ENCODE measurements at places on chromosomes 2 and 18.

GRCh38 chr18:59149416-59149815 lies 9.7 kb downstream of the SEC11C start:
- DNase-seq: no peak

DNA sequence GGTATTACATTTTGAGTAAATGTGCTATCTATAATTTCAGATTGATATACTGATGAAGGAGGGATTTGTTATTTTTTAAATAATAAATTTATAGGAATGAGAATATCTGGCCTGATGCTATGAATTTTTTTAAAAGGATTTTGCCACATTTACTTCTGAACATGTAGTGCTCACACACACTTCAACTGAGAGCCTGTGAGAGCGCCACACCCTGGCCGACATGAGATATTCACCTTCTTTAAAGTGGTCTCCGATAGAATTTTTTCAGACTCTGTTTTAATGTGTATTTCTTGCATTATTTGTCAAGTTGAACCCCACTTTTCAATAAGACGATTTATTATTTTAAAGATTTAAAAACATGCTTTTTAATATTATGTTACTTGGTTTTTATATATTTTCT lies 813.3 kb downstream of the DCC start:
- no peak for DNase-seq

GRCh38 chr2:46257476-46257875 lies 39.7 kb upstream of the EPAS1 start:
- no peak for DNase-seq

- DNase-seq: no peak
Observed at GRCh38 chr2:41967476-41968181, 80.2 kb upstream of the PKDCC start.

DNA sequence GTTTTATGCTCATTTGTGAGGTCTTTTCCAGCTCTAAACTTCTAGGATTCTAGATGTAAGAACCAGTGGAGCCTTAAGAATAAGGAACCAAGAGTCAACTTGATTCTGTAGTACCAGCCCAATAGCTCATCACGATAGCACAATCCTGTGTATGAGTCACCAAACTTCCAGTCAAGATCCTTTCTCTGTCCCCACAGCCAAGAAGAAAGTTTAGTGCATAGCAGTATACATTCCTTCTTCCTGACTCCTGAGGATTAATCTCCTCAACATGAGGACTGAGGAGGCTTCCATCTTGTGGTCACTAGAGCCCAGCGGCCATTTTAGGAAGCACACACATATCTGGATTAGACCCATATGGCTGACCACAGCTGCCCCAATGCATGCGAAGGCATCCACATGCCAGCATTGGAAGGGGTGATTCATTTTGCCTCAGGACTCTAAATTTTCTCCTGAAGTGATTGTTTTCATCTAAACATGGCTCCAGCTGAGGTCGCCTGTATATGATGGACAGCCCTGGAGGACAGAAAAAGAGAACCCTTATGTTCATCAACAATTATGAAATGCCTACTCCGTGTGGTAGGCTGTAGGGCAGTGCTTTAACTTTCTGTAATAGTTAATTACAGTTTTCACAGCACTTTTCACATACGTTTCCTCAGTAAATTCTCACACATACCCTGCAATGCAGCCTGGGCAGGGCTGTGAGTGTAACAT lies 53.5 kb downstream of the RASGRP3 start:
- no peak for DNase-seq

All from natural killer cell (primary cell).